ENCODE measurements at places on chromosomes 11 and 22.

GRCh38 chr11:35334385-35335090 is 84.8 kb downstream of the SLC1A2 start:
- DNase-seq, result no peak

GRCh38 chr11:16897470-16898061 is 116.6 kb downstream of the PLEKHA7 start:
- no peak for DNase-seq

- no peak for DNase-seq
Observed at GRCh38 chr11:73116636-73117035, 25.5 kb downstream of the FCHSD2 start.

DNA sequence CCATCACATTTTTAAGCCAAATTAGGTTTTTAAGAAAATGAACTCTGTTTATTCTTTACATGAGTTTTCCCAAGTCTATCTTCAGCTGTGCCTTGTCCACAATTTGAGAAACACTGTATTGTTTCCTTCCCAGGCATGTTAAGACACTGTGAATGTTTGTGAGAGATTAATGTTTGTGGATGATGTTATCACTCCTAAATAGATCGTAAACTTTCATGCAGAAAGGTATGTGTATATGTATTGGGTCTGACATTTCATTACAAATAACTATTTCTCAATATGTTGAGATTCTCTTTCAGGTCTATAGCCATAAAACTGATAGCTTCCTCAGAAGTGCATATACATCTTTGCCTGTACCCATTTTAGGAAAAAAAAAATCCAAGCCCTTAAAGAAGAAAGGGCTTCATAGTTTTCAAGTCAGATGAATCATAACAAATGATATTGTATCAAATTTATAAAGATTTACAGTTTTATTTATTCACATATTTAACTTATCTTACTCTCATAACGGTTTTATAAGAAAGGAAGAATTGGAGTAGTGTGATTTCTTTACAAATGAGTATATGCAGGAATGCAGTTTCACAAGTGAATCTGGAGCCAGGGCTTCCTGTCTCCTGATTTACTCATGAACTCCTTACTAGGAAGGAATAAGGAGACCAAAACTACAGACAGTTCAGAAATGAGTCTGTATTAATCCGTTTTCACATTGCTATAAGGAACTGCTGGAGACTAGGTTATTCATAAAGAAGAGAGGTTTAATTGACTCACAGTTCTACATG is 11.2 kb downstream of the OR8D1 start:
- no peak for DNase-seq

DNA sequence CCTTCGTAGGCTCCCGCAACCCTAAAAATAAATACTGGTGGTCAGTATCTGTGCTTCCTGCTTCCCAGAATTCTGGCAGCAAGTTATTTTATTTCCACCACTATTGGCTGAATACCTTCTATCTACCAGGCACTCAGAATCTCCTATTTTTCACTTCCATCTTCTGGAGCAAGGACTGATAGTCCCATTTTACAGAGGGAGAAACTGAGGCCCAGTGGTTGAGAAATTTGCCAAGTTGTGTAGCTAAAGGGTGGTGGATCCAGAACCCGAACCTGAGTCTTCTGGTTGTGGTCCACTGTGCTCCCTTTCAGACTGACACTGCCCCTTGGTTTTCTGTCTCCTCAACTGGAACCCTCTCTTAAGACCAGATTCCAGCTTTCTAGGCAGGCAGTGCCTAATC is 31.6 kb downstream of the NECTIN1 start:
- DNase-seq, result no peak

GRCh38 chr22:22565981-22566380 is 6.9 kb upstream of the PRAME start:
- DNase-seq, result no peak

DNA sequence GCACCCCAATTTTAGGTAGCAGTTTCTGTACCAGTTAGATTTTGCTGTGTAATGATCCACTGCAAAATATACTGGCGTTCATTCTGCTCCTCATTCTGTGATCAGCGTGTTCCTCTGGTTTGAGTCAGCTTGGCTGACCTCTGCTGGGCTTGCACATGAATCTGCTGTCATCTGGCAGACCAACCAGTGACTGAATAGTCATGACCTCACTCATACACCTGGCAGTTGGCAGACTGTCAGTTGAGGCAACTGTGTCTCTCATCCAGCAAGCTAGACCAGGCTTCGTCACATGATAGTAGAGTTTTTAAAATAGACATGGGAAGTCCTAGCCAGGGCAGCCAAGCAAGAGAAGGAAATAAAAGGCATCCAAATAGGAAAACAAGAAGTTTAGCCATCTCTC is 316.3 kb upstream of the LARGE1 start:
- DNase-seq, result no peak

GRCh38 chr22:37209140-37209845 is 3.0 kb downstream of the SSTR3 start:
- no peak for DNase-seq

- no peak for DNase-seq
Observed at GRCh38 chr11:69358398-69359020, 64.6 kb downstream of the MYEOV start.

DNA sequence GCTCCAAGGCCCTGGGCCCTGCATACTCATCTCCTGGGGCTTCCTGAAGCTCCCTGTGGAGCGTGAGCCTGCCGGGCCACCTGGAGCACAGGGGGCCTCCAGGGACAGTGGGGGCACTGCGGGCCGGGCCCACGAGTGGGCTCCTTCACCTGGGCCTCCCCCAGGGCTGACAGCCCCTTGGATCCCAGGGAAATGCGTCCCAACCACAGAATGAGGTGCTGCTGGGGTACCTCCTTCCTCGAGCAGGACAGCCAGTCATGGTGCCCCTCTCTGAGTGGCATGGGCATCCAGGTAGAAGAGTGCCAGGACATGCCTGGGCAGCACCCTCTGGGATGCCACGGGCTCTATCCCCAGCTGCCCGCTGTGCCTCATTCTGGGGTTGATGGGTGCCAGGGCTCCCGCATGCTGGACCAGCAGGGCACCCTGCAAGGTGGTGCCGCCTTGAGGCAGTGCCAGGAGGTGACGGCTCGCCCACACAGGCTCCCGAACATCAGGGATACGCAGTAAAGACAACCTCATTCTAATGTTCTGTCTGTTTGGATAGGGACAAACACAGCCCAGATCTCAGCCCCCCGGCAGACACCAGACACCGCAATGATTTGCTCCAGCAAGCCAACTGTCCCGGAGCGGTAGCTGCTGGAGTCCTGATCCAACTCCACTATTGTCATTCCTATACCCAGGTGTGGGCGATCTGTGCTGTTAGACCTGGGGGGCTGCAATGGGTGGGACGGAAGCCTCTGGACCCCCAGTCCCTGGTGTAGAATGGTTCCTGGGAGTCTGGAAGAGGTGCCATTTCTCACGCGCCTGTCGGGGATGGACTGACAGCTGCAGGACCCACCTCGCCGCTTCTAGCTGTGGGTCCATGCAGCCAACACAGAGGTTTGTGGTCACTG is 25.8 kb downstream of the KRTAP5-5 start:
- no peak for DNase-seq

DNA sequence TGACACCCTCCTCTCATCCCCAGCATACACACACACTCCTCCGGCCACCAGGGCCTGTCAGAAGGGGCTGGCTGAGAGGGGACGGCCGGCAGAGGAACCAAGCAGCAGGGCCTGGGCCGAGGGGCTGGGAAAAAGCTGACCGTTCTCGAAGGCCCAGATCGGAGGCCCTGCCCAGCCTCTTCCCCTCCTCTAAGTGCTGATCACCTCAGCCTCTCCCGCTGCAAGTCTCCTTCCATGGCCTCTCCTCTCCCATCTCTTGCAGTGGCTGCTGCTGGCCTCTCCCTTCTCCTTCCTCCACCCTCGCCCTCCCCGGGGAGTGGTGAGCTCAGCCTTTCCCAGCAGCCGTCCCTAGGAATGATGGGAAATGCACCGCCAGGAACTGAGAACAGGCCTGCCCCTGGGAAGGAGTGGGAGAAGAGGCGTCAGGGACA is 39.6 kb downstream of the ARRB1 start:
- DNase-seq, result no peak

DNA sequence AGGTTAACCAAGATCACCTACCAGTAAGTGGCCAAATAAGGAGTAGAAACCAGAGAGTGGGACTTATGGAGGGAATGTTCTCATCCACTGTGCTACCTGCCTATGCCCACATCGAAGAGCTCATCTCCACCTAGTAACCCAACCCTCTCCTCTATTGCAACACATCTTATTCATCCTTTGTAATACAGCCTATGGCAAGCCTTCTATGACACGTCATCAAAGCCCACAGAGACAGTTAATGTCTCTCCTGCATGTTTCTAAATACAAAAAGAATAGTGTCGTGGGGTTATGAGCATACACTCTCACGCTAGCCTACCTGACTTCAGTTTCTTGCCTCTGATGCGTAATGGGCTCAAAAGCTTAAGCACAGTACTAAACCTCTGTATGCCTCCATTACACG is 1158.1 kb upstream of the TENM4 start:
- no peak for DNase-seq

DNA sequence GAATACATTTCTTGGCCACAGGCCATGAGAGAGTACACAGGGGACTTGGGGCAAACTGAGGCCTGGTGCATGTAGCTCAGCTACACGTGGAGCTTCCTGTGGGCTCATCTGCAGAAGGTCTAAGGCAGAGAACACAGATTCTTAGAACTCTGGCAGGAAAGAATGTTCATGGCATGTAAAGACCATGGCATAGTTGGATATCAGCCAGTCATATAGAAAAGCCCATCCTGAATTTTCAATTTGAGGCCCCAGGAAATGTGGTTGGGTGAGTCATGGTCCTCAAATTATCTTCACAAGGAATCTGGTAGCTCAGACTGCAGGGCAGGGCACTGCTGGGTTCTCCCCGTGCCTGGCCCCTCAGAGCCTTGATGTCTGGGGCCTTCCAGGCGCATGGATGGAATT is 13.7 kb upstream of the ST3GAL4 start:
- peak; percentile 49 for DNase-seq

- DNase-seq, result no peak
Observed at GRCh38 chr11:19513253-19513652, 199.4 kb upstream of the NAV2 start.

GRCh38 chr11:100867606-100868005 is 180.5 kb downstream of the ARHGAP42 start:
- DNase-seq, result no peak

DNA sequence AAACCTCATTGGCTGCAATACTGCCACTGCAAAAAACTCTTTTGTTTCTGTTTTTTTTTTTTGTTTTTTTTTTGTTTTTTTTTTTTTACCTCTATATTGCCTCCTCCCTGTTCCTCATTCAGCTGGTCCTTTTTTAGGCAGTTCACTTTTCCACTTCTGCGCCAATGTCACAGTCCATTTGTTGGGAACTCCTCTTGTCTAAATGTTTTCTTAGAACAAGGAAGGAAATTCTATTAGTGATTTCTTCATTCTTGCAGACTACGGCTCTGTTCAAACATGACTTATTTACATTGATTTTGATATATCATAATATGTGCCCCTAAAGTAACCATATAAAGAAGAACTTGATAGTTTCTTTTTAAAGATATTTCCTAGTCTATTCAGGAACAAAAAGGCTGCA is 2.9 kb downstream of the FAM118B start:
- DNase-seq, result no peak

GRCh38 chr11:68941324-68942094 is 37.8 kb downstream of the IGHMBP2 start:
- DNase-seq, result no peak

DNA sequence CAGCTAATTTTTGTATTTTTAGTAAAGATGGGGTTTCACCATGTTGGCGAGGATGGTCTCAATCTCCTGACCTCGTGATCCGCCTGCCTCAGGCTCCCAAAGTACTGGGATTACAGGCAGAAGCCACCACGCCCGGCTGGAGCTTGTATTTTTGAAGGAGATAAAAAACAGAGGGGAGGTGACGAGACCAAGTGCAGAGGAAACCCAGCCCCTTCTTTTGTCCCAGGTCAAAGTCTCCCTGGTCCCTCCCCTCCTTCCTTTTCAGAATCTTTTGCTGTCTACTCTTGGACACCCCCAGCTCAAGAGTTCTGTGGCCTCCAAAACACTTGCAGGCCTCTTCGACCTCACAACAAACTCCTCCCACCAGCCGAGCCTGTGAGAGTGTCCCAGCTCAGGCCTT is 12.2 kb upstream of the TMEM184B start:
- no peak for DNase-seq

Measured in amniotic stem cell (primary cell).